ENCODE measurements at places on chromosomes 1 and 21.

- DNase-seq, result no peak
These were observed 5.3 kb upstream of the DDX59 start for GRCh38 chr1:200674838-200675587.

DNA sequence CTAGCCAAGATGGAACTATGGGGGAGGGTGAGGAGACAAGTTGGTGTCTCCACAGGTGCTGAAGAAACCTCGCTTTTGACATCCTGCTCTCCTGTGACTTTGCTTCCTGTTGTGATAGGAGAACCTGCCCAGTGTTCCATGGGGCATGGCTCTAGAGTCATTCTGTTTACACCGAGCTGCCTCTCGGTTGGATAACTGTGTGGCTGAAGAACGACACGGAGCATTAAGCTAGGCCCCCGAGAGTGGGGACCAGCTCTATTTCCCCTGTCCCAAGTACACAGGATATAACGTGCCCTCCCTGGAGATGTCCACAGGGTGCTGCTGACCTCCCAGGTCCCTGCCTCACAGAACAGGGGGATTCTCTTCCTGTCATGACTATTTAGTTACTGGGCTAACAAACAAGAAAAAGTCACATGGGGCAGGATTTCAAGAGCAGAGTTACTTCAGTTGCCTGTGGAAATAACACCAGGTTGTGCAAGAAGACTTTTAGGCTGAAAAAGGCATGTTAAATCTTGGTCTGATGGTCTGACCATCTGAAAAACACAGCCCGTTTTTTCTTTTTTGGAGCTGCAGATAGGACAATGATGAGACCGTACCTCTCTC, 29.4 kb upstream of the PPP2R5A start:
- no peak for DNase-seq

- no peak for DNase-seq
These were observed 150.6 kb downstream of the NOS1AP start for GRCh38 chr1:162220009-162220539.

- DNase-seq, result no peak
These were observed 5.8 kb upstream of the ALDH4A1 start for GRCh38 chr1:18907917-18908845.

GRCh38 chr1:171868217-171868803, 27.0 kb downstream of the DNM3 start:
- no peak for DNase-seq

- DNase-seq, result no peak
These were observed 11.1 kb downstream of the STX6 start for GRCh38 chr1:181011301-181012202.

DNA sequence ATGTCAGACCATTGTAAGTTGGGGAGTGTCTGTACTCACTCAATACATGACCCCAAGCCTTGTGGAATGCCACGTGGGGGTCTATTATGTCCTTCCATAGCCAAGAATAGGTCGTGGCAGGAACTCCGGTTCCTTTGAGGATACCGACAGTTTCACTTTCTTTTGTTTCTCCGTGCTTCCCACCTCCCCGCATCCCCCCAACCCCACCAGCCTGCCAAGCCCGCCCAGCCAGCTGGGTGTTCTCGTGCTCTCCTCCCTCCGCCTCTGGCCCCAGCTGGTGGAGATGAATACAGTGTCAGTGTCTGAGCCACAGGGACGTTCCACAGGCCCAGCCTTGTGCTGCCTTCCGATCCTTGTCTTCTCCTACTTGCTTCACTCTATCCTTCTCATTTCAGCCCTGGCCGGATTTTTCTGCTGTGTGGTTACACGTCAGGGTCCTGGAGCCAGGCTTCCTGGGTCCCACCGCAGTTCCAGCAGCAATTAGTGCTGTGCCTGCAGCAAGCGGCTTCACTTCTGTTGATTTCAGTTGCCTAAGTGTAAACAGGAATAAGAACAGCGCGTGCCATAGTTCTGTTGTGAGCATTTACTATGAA, 4.1 kb upstream of the AGTRAP start:
- no peak for DNase-seq

DNA sequence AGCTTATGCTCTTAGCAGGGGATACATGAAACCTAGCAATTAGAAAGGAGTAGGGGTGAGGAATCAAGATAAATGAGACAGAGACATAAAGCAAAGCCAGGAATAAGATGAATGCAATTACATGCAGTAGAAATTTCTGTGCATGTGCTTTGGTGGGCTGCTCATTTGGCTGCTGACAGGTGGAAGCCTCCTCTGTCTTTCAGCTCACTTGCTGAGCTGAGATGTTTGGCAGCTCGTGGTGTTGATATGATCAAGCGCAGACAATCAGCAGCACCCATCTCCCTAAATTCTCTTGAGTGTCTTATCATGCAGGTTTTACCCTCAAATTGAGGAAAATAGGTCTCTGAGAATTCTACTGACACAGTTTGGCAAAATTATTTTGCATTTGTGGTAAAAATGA, 108.3 kb upstream of the CD34 start:
- DNase-seq, result no peak

DNA sequence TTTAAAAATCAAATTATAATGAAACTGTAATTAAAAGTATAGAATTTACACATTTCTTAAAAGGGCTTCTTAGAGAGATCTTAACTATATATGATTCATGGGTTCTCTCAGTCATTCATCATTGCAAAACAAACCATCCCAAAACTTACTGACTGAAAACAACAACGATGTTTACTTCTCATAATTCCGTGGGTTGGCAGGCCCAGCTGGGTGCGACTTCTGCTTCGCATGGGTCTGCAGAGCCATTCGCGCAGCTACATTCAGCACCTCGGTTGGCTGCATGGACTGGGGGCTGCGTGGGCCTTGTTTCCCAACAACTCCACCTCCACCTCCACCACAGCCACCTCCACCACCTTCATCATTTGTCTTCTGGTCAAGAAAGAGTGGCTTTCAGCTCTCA, 4.0 kb downstream of the SLAMF8 start:
- DNase-seq, result no peak

- no peak for DNase-seq
These were observed 142.5 kb downstream of the RERE start for GRCh38 chr1:8674912-8675311.

DNA sequence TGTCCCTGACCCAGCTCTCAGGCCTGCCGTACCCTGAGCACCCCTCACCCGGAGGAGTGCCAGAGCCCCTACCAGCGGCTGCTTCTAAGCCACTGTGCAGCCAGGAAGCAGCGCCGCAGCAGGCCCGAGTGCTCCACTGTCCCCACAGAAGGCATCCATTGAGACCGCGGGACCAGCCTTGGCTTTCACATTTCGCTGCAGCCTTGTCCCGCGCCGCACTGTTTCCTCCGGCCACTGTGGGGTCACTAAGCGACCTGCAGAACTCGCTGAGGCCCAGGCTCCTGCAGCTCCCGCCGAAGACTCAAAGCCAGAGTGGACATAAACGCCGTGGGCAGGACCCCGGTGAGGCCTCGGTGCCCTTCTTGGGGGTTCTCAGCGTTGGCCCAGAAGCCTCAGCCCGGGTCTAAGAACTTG, 3.0 kb downstream of the ALX3 start:
- DNase-seq, result no peak

GRCh38 chr1:231053493-231054162, 13.6 kb upstream of the FAM89A start:
- peak; percentile 27 for DNase-seq

DNA sequence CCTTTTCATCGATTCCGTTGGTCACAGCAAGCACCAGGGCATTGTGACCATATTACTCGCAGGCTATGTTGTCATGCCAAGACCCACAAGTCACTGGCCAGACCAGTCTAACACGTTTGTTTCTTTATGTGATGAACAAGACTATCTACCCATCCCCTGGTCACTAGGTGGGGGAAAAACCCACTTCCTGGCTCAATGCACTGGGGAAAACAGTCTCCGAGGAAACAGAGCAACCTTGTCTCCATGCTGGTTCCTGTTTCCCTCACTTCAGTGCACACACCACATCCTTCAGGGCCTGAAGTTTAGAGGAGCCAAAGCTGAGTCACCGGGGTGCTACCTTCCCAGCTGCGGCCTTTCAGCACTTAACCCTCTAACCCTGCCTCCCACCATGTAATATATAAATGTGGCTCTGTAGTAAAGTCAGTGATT, 20.9 kb downstream of the ERICH3 start:
- no peak for DNase-seq

- DNase-seq, result peak; percentile 7
These were observed 81.5 kb upstream of the LRIF1 start for GRCh38 chr1:111045033-111045722.

- no peak for DNase-seq
These were observed 5.2 kb downstream of the RCSD1 start for GRCh38 chr1:167635156-167635648.

DNA sequence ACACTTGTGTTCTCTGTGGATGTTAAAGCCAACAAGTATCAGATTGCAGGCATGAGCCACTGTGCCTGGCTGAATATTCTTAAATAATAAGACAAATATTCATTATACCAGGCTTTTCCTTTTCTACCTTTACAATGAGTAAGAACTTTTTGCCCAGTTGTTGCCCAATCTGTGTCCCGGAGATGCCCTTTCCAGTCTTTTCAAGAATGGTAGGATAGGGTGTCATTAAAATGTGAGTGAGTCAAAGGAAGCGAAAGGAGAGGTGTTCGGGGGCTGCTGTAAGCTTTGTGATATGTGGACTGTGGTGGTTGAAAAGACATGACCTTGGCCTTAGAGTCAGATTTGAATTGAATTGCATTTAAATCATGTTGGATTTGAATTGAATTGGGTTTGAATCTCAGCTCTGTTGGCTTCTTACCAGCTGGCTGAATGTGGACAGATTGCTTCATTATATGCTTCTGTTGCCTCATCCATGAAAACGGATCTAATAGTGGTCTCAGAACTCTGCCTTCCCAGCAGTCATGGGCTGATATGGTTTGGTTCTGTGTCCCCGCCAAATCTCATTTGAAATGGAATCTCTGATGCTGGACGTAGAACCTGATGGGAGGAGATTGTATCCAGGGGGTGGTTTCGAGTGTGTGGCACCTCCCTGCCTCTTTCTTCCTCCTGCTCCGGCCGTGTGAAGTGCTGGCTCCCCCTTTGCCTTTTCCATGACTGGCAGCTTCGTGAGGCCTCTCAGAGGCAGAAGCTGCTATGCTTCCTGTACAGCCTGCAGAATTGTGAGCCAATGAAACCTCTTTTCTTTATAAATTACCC, 22.7 kb upstream of the AADACL3 start:
- DNase-seq, result no peak

GRCh38 chr21:45996311-45997204, 15.0 kb downstream of the COL6A1 start:
- DNase-seq, result no peak

DNA sequence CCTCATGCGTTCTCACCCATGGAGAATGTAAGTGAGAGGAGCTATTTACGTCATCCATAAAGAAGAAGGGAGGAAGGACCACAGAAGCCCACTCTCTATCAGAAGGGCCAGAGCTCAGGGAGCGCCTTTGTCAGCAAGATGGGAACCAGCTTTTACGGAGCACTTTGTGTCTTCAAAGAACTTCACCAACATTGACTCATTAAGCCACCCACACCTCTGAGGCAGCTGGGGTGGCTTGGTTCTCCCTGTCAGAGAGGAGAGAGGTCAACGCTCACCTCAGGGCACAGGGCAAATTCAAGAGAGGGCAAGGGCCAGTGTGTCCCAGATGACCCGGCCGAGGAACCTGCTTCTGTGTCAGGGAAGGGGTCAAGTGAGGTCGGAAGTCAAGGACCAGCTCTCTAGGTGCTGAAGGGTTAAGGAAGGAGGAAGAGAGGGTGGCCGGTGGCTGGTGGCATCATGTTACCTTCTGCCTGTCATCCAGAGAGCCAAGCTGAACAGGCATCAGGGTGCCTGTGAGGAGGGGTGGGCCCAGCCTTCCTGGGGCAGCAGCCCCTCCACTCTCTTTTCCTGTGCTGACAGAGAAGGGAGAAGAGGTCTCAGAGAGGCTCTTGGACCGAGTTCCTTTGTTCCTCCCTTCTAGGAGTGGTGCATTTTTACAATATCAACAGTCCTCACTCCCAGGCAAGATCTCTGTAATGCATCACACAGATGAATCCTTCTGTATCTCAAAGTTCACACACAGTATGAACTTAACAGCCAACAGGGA, 109.0 kb downstream of the ETS2 start:
- DNase-seq, result no peak

DNA sequence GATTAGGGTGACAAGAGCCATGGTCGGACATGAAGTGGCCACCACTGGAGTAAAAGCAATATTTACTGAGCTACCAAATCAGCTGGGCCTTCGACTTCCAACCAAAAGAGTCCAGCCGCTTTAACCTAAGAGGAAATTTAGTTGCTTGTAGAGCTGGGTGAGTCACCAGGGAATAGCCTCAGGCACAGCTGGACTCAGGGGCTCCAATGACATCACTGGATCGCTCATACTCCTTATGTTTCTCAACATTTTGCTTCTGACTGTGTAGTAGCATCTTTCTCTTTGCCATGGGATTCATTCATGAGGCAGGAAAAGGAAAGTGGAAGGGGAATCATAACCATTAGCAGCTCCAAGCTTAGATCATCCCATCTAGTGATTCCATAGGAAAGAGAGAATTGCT, 664.4 kb downstream of the MATN1 start:
- peak; percentile 68 for DNase-seq

All from AG09319 (cell line).